Epithelial cell of prostate (primary cell): ENCODE measurements at places on chromosomes 12 and 14.
A peak's percentile ranks its signal among the peaks of the same experiment; 100 is the strongest.

- no peak for DNase-seq
These were observed 85.3 kb downstream of the RFLNA start for GRCh38 chr12:124379938-124380754.

- no peak for DNase-seq
These were observed 74.8 kb upstream of the CHST11 start for GRCh38 chr12:104381731-104382480.

GRCh38 chr14:90815572-90815821, 733 bp downstream of the TTC7B start:
- DNase-seq: no peak

- DNase-seq: peak; percentile 76
These were observed 1.2 kb downstream of the CRY1 start for GRCh38 chr12:107091989-107092641.

- DNase-seq: no peak
These were observed 71.0 kb downstream of the DAD1 start for GRCh38 chr14:22518073-22518472.

GRCh38 chr14:22464422-22465142, 124.4 kb downstream of the DAD1 start:
- DNase-seq: no peak
